ENCODE measurements at places on chromosomes 6 and 20.
A peak's percentile ranks its signal among the peaks of the same experiment; 100 is the strongest.

GRCh38 chr20:57147185-57147584 lies 119.3 kb downstream of the BMP7 start:
- H3K4me1 ChIP-seq, result no peaks in the 10 kb centered on the region
- no peak overlapping the region for H3K27ac ChIP-seq
- no peak for DNase-seq
- H3K36me3 ChIP-seq, result peaks cover 3% of the 10 kb centered on the region
- peaks cover 36% of the 10 kb centered on the region for H3K27me3 ChIP-seq
- no peak overlapping the region for H3K4me3 ChIP-seq

DNA sequence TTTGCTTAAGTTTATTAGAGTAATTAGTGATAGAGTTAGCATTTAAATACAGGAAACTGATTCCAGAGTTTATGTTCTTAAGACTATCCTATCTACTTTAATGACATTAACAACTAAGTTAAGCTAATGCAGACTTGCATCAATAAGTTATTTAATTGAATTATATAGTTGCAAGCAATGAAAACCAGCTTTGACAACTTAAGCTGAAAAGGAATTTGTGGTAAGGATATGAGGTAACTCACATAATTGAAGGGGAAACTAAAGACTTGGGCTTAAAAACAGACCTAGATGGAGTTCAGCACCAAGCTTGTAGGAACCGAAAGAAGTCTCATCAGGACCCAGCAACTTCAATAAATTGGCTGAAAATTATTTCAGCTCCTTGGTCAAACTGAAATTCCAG lies 222.3 kb downstream of the IBTK start:
- no peaks in the 10 kb centered on the region for H3K27me3 ChIP-seq
- no peaks in the 10 kb centered on the region for H3K4me1 ChIP-seq
- H3K27ac ChIP-seq, result no peak overlapping the region

GRCh38 chr20:51542033-51542570 lies 417 bp downstream of the NFATC2 start:
- H3K36me3 ChIP-seq, result peaks cover 32% of the 10 kb centered on the region
- peak overlapping the region; percentile 99 for H3K27ac ChIP-seq
- H3K4me1 ChIP-seq, result peaks cover 54% of the 10 kb centered on the region
- H3K4me3 ChIP-seq, result peak overlapping the region; percentile 99

- no peak overlapping the region for H3K4me3 ChIP-seq
- H3K4me1 ChIP-seq, result no peaks in the 10 kb centered on the region
- no peak overlapping the region for H3K27ac ChIP-seq
- DNase-seq, result no peak
- no peaks in the 10 kb centered on the region for H3K36me3 ChIP-seq
- no peaks in the 10 kb centered on the region for H3K27me3 ChIP-seq
Measured at GRCh38 chr6:70436320-70436719, 23.0 kb downstream of the FAM135A start.

DNA sequence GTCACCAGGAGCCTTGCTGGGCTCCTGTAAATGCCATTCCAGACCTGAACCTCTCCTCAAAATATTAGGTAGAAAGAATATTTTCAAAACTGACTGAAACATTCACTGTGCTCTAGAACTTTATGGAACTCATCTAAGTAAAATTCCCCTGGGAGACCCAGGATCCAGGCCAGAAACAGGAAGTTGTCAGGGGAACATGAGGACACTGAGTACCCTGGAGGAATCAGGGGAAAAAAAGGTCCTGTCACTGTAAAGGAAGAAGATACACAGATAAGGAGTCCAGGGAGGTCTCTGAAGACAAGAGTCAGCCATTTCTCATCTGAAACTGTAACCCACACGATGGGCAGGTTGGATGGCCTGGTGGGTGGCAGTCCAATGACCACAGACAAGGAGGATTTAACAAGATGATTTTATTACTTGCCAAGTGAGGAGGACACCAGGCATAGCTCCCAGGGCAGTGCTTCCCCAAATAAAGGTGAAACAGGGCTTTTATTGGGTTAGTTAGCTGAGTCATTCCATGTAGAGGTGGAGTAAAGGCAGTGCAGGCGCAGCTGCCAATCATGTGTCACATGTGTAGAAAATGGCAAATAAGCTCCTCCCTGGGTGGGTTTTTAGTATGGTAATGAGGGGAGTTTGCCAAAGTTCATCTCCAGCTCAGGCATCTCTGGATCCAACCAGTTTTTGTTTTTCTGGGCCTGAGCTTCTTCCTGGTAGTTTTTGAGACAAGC lies 138.5 kb downstream of the RCAN2 start:
- no peak overlapping the region for H3K27ac ChIP-seq
- no peak for DNase-seq
- no peaks in the 10 kb centered on the region for H3K27me3 ChIP-seq
- no peak overlapping the region for H3K4me3 ChIP-seq
- H3K4me1 ChIP-seq, result peaks cover 4% of the 10 kb centered on the region

DNA sequence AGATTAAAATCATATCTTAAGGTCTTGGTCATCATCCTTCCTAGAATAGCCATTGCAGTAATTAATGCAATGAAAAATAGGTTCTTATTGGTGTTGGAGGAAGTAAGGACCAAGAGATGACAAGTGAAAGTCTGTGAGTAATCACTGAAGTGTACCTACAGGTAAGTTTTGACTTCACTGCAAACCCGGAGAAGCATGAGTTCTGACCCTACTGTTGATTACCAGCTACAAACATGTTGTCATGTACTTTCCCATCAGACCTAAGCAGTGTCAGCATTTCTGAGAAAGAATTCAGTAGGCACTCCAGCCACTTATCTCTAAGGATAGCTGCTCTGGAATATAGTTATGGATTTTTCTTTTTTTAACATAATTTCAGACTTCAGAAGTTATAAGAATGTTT lies 280.9 kb downstream of the ZFAND3 start:
- H3K4me3 ChIP-seq, result no peak overlapping the region
- no peak overlapping the region for H3K27ac ChIP-seq
- peaks cover 3% of the 10 kb centered on the region for H3K36me3 ChIP-seq
- H3K4me1 ChIP-seq, result peaks cover 23% of the 10 kb centered on the region

DNA sequence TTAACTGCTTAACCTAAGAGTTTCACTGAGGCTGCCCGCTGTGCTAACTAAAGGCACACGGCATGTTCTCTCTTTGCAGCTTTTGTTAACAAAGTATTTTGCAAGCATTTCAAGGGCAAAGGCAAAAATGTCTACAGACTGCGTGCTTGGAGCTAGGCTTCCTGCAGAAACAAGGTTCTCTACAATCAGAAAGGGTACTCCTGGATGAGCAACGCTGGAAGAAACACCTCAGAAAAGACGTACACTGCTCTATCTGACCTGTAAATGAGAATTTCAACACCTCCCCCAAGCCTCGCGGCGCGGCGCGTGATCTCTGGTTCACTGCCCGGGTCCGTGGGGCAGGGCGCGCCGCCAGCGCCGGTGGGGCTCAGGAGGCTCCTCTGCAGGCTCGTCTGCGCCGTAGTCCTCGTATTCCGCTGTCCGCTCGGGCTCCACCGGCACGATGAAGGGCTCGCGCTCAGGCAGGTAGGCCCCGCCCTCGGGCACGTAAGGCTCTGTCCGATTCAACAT lies 120.9 kb downstream of the COL12A1 start:
- H3K4me3 ChIP-seq, result no peak overlapping the region
- H3K4me1 ChIP-seq, result no peaks in the 10 kb centered on the region
- H3K27me3 ChIP-seq, result peaks cover 18% of the 10 kb centered on the region
- no peak overlapping the region for H3K27ac ChIP-seq
- DNase-seq, result no peak

- no peak for DNase-seq
- H3K4me1 ChIP-seq, result peaks cover 4% of the 10 kb centered on the region
- no peaks in the 10 kb centered on the region for H3K36me3 ChIP-seq
- H3K27me3 ChIP-seq, result no peaks in the 10 kb centered on the region
Measured at GRCh38 chr20:44603327-44603726, 20.9 kb downstream of the PKIG start.

- peak overlapping the region; percentile 63 for H3K4me3 ChIP-seq
- no peak for DNase-seq
- peaks cover 43% of the 10 kb centered on the region for H3K4me1 ChIP-seq
- peaks cover 26% of the 10 kb centered on the region for H3K36me3 ChIP-seq
Measured at GRCh38 chr20:38723017-38723847, 1.1 kb upstream of the SLC32A1 start.

DNA sequence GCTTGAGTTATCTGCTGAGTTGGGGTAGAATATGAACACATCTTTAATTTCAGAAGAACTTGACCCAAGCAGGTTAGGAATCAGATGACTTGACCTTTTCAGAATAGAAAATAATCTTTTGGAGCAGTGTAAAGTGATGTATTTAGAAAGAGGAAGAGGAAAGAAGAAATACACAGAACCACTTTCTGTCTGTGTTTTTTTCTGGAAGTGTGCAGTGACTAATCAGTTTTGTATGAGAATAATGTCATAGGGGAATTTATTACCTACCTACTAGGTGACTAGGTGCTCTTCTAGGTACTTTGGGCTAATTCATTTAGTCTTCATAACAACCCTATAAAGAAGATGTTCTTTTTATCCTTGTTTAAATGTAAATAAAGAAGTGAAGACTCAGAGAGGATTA lies 3.0 kb downstream of the PPP1R14C start:
- no peak overlapping the region for H3K4me3 ChIP-seq
- peaks cover 4% of the 10 kb centered on the region for H3K36me3 ChIP-seq
- no peak overlapping the region for H3K27ac ChIP-seq
- H3K4me1 ChIP-seq, result peaks cover 11% of the 10 kb centered on the region
- peaks cover 59% of the 10 kb centered on the region for H3K27me3 ChIP-seq

DNA sequence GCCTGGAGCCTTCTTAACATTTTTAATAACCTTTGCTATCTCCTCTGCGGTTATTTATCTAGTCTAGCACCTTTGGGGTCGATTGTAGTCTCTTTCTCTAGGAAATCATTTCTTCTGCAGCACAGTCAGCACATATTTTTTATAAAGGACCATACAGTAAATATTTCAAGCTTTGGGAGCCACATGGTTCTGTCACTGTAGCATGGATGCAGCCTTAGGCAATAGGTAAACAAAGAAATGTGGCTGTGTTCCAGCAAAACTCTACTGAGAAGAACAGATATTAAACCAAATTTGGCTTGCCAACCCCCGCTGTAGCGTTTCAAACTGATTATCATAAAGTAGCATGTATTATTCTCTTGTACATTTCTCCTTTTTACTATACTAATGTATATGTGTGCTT lies 95.7 kb downstream of the SLC23A2 start:
- H3K4me1 ChIP-seq, result peaks cover 20% of the 10 kb centered on the region
- peaks cover 3% of the 10 kb centered on the region for H3K36me3 ChIP-seq
- H3K27me3 ChIP-seq, result no peaks in the 10 kb centered on the region
- H3K27ac ChIP-seq, result no peak overlapping the region

GRCh38 chr6:167501831-167502385 lies 177.0 kb downstream of the TTLL2 start:
- no peaks in the 10 kb centered on the region for H3K36me3 ChIP-seq
- no peak overlapping the region for H3K27ac ChIP-seq
- H3K4me1 ChIP-seq, result no peaks in the 10 kb centered on the region
- no peak overlapping the region for H3K4me3 ChIP-seq
- no peaks in the 10 kb centered on the region for H3K27me3 ChIP-seq
- no peak for DNase-seq

DNA sequence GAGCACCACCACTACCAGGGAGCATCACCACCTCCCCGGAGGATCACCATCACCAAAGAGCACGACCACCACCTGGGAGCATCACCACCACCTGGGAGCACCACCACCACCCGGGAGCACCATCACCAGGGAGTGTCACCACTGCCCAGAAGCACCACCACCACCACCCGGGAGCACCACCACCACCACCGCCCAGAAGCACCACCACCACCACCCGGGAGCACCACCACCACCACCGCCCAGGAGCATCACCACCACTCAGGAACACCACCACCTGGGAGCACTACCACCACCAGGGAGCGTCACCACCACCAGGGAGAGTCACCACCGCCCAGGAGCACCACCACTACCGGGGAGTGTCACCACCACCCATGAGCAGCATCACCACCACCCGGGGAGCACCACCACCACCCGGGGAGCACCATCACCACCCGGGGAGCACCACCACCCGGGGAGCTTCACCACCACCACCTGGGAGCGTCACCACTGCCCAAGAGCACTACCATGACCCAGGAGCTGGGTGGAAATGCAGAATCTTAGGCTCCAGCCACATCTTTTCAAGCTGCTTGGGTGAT lies 237.3 kb downstream of the SOD2 start:
- no peaks in the 10 kb centered on the region for H3K36me3 ChIP-seq
- no peaks in the 10 kb centered on the region for H3K4me1 ChIP-seq
- H3K4me3 ChIP-seq, result no peak overlapping the region
- no peak for DNase-seq

GRCh38 chr6:13873288-13874190 lies 51.2 kb upstream of the RNF182 start:
- no peaks in the 10 kb centered on the region for H3K36me3 ChIP-seq
- peak; percentile 61 for DNase-seq
- H3K27ac ChIP-seq, result peak overlapping the region; percentile 77

DNA sequence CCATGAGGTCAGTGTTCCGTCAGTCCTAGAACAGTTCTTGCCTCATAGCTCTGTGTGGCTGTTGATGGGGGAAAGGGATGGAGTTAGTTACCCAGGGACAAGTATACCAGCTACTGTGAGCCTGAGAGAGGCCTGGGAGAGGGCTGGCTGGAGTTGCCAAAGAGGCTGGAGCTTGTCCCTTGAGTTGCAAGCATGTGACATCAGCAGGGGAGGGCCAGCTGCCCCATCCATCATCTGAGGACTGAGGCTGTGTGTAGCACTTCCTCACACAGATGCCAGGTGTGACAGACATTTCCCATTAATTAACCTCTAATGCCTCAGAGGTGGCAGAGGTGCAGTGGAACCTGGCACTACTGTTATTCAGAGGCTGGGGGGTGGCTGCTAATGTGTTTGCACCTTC lies 131.6 kb downstream of the PHACTR3 start:
- H3K27me3 ChIP-seq, result peaks cover 20% of the 10 kb centered on the region
- H3K27ac ChIP-seq, result no peak overlapping the region
- H3K36me3 ChIP-seq, result no peaks in the 10 kb centered on the region
- DNase-seq, result no peak
- no peaks in the 10 kb centered on the region for H3K4me1 ChIP-seq

GRCh38 chr20:37395921-37396415 lies 50.0 kb downstream of the SRC start:
- peaks cover 4% of the 10 kb centered on the region for H3K36me3 ChIP-seq
- no peak overlapping the region for H3K27ac ChIP-seq
- no peaks in the 10 kb centered on the region for H3K27me3 ChIP-seq
- no peak overlapping the region for H3K4me3 ChIP-seq
- no peak for DNase-seq
- no peaks in the 10 kb centered on the region for H3K4me1 ChIP-seq

DNA sequence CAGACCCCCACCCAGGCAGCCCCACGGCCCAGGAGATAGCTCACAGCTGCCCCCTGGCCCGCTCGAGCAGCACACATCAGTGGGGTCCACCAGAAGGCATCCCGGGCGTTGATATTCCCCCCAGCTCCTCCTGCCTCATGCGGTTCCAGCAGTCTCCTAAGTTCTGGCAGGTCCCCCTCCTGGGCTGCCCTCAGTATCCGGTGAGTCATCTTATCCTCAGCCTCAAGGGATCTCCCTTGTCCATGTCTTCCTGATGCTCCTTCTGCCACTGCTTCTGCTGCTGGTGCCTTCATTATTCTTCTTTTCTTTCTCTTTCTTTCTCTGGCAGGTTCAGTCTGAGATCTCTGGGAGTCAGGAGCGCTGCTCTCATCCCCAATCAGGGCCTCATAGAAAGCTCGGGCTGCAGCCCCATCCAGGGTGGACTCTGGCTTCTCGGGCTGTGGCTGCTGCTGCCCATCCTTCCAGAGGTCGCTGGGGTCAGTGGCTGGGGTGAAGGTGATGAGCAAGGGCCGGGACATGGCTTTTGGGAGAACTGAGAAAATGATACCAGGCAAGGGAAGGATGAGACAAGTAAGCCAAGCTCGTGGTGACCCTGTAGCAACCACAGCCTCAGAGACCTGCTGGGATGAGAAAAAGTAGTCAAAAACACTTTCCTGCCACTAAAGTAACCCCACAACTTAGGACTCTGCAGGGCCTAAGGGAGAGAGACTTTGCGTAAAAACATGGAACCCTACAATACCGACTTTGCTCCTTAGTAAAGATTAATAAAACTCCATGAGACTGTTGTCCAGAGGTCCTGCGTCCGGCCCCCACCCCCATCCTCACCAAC lies 622 bp downstream of the GPANK1 start:
- no peak for DNase-seq
- H3K27me3 ChIP-seq, result no peaks in the 10 kb centered on the region
- H3K4me3 ChIP-seq, result peak overlapping the region; percentile 93
- peaks cover 56% of the 10 kb centered on the region for H3K36me3 ChIP-seq

Measured in effector memory CD8-positive, alpha-beta T cell (primary cell).